Breast epithelium (tissue), 4 donors: ENCODE measurements at places on chromosomes 7 and 10.

DNA sequence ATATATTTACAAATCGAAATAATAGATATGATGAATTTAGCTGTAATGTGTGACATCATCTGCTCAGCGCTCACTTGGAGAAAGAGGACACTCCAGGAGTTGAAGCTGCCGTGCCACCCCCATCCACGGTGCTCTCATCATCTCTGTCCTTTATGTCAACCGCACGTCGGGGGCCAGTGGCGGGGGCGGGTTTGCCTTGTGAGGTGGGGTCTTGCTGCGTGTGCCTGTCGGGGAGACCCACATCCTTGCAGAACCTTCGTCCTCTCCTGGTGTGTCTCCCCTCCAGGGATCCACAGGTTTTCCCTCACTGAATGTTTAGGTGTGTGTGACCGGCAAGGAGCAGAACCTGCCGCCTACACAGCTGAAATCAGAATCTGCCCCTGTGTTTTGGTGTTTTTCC, 71.6 kb downstream of the INPP5A start:
- DNase-seq = no peak

DNA sequence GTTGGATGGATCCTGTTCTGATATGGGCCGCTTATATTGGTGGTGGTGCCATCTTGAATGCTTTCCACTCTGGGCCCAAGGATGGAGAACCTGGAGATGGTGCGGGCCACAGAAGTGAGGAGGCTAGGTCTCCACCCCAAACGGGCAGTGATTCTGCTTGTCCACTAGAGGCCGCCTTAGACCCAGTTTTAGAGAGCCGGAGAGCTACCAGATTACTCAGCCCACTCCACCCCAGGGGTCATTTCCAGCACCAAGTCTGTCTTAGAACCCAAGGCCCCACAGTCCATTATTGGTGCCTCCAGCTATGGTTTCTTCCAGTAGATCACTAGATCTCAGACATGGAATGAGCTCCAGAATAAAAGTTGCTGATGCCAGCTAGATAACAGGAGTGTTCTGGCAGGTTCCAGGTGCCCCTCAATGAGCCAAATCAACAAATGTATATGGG, 11.8 kb upstream of the CAMK2G start:
- DNase-seq = peak; percentile 61

DNA sequence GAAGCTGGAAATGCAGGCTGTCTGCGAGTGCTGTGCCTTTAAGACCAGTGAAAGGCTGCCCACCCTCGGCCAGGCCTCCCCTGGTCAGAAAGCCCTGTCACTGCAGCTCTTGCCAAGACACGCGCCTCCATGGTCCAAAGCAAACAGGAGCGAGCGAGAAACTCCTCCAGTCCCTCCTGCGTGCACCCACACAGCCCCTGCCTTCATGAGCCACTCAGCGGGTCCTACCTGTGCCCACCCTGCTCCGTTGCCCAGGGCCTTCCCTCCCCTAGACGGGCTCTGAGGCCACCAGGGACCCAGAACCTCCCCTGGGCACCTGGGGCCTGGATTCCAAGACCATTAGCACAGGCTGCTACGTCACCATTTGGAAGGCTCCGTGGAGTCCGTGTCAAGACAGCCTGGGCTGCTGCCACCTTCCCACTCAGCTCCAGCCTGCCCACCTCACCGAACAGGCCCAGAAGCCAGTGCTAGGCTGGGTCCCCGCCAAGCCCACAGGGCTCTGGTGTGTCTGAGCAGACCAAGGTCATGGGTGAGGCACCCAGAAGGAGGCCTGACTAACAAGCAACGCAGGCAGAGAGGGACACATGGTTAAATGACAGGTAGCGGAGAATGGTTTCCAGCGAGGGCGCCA, 144.5 kb downstream of the NEURL1 start:
- peak; percentile 67 for DNase-seq

GRCh38 chr10:132599732-132600131, 62.1 kb downstream of the INPP5A start:
- no peak for DNase-seq

DNA sequence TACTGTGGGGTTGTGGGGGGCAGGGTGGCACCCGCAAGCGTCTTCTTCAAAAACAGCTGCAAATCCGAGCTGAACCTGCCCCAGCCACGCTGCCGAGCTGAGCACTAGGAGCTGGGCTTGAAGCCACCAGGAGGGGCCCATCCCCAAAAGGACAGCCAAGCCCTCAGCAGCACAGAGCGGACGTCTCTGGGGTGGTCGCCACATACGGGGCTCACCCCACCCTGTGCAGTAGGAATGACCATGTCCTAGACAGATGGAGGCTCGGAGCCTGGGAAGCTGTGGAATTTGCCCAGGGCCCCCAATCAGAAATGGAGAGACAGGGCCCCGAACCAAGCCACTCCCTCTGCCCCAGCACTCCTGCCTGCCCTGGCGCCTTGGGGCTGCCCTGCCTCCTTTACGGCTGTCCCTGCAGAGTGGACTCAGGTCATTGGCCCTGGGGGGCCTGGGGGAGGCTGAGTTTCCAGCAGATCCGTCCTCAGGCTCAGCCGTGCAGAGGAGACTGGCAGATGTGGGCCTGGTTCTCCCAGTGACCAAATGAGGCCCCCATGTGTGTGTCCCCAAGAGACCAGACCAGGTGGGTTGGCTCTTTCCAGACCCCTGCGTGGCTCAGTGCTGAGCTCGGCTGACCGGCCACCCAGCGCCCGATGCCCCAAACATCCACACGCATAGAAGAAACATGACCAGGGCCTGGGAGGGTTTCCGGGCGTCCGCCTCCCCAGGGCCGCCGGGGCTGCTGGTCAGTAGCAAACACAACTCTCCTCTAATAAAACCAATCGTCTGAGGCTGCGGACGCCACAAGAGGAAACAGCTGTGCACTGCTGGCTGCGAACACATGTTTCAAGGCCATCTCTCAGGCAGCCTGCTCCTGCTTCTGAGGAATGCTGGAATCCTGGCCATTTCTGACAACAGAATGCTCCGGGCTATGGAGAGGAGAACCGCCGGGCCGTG, 54.9 kb downstream of the PDGFA start:
- peak; percentile 40 for DNase-seq

GRCh38 chr10:21506351-21506750, 19.1 kb downstream of the SKIDA1 start:
- DNase-seq = no peak
